Stimulated activated CD4-positive, alpha-beta T cell treated with anti-CD3 and anti-CD28 coated beads, TNF-alpha, amount 100 ng/mL, for 4 hours (primary cell): ENCODE measurements at places on chromosomes 6 and 20.

DNA sequence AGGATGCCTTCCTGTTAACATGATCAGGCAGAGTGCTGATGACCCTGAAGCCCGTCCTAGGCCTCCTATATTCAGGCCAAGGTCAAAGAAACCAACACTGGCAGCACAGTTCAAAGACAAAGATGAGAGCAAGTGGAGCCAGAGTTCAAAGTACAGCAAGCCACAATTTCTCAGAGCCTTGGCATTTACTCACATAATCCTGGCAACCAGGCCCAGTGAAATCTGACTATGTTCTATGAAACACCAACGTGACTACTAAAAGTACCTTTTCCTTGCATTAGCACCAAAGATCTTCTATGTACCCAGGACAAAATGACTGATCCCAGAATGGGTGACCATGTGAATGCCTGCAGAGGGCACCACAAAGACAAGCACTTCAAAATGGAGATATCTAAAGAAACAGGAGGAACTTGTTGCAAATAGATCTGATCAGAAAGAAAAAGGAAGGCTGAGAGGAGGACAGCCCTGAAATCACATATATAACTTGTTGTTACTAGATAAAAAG, 3.9 kb downstream of the NFS1 start:
- no peak for DNase-seq

GRCh38 chr20:10090588-10091166, 55.9 kb downstream of the ANKEF1 start:
- DNase-seq: no peak

DNA sequence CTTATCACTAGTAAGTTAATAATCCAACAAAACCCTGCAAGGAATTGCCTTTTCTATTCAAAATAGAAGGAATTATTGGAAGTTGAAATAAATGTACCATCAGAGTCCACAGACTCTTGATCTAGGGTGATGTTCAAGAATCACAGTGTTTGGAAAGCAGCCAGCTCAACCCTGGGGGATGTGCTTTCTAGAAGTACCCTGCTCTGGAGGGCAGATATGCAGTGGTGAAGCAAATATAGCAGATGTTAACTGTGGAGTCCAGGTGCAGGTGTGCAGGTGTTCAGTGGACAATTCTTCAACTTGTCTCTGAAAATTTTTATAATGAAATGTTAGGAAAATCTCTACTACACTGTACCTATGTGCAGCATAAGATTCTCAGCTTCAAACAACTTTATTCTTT, 9.1 kb upstream of the INSM1 start:
- DNase-seq: no peak

GRCh38 chr20:47970282-47970903, 185.1 kb upstream of the SULF2 start:
- DNase-seq: no peak

DNA sequence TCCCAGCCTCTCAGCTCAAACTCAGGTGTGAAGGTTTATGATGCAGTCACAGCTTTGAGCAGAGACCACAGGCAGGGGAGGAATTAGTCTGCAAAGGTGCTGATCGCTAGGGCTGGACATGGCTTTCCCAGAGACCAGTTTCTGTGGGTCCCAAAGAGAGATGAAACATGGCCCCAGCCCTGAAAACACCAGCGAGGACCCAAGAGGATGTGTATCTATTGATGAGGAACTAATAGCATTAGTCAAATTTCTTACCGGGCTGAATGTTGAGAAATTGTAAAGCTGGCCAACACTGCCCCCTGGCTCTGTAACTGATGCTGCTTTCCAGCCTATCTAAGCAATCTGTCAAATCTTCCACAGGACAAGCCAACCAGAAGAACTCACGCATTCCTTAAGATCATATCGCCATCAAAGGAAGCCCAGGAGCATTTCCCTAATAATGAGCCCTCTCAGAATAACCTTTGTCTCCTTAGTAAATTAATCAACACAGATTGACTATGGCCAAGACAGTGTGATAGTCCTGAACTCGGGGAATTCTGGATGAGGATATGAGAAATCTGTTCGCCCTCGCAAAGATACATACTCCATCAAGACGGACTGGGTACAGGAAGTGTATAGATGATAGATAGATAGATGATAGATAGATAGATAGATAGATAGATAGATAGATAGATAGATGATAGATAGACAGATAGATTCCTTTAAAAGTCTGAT, 7.8 kb upstream of the ACSS1 start:
- peak; percentile 45 for DNase-seq

DNA sequence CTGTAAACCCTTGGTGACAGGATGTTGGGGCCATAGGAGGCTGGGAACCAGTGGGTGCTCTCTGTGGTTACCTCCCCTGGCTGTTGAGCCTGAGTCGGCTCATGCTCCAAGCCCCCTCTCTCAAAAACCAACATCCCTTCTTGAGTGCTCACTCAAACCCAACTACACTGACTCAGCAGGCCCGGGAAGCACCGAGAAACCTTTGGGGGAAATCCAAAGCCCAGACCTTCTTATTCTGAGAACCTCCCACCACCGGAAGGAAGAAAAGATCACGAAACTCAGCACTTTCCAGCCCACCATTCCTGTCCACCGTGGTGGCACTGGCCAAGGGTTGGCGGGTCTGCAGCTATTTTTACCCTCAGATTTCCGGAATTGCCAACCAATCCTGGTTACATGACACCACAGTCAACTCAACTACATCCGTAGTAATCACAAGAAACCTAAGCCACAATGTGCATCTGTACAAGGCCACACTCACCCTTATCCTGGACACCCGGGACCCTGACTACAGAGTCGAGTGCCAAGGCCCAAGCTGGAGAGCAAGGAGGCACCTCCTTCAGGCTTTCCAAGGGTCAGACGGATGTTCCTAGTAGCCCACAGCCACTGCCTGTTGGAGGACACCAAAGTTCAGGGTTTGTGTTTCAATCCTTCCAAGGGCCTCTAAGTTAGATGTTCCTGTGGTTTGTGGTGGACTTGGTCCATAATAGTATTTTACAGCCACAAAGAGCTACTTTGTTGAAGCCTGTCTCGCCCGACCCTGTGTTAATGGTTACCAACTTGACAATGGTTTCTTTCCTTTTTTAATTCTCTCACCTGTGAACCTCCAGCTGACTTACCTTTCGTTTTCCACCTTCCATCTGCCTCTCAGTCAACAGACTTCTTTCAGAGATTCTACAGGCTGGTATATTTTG, 317.0 kb downstream of the CDC5L start:
- DNase-seq: no peak

- no peak for DNase-seq
Measured at GRCh38 chr6:36969988-36970891, 15.7 kb downstream of the PI16 start.

DNA sequence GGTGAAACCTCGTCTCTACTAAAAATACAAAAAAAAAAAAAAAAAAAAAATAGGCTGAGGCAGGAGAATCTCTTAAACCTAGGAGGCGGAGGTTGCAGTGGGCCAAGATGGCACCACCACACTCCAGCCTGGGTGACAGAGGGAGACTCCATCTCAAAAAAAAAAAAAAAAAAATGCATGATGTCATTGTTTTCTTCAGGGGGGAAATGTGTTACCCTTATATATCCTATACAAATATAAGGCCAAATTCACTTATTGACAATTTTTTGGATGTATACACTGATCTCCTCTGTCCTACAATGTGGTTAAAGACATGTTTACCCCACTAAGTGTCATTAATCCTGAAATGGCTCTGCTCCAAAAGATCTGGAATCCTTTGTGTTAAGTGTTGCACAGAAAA, 73.1 kb downstream of the TPBG start:
- DNase-seq: no peak

DNA sequence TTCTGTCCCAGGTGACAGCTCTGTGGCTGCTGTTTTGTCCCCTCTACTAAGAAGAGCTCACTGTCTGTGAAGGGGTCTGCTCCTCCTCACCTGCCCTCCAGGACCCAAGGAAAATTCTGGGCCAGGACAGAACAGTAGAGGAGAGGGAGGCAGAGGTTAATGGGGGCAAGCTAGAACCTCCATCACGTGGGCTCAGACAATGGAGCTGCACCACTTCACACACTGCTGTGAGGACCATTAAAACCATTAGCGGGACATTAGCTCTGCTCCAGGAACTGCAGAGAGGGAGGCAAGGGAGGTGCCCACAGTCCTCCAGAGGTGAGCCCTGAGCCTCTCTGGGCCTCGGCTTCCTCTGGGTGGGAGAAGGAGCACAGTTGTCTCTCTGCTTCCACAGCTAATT, 78.4 kb downstream of the NOL4L start:
- DNase-seq: no peak

GRCh38 chr6:74249658-74250057, 553.7 kb downstream of the CD109 start:
- no peak for DNase-seq

- no peak for DNase-seq
Measured at GRCh38 chr6:57174511-57174907, 2.4 kb downstream of the BAG2 start.

DNA sequence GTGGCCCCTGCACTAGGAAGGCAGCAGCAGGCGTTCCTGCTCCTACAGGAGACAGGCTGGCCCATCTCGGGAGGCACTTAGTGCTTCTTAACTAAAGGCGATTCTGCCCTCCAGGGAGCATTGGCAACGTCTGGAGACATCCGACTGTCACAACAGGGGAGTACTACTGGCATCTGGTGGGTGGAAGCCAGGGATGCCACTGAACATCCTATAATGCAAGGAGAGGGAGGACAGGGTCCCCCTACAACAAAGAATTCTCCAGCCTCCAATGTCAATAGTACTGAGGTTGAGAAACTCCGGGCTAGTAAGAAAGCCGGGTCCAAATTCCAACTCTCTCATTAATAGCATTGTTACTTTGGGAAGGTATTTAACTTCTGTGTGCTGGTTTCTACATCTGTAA, 119.4 kb upstream of the ARMC2 start:
- DNase-seq: no peak
